NCI-H2171 (cell line): ENCODE measurements at places on chromosomes 16 and 17.

GRCh38 chr16:30561089-30561816, 3.1 kb upstream of the ZNF764 start:
- no peak for DNase-seq

DNA sequence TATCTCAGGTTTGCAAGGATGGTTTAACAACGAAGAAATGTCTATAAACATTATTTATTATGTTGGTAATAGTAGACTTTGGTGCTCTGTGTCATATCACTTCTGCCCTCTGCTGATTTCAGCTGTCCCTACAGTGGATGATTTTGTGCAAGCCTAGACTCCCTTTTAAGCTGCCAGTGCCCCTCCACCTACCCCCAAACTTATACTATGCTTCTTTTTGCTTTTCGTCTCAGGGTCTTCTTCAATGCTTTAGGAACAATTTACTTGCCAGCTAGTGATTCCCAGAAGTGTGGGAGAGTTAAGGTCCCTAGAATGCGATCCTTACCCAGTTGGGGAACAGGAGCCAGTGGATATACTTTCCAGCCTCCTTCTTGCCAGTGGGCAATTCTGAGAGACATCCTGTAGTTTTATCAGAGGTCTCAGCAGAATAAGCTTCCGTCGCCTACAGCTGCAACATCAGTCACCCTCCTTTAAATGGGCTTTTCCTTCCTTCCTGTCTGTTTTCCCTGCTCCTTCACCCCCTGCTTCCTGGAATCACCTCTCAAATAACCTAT, 4.1 kb downstream of the ICAM2 start:
- no peak for DNase-seq

DNA sequence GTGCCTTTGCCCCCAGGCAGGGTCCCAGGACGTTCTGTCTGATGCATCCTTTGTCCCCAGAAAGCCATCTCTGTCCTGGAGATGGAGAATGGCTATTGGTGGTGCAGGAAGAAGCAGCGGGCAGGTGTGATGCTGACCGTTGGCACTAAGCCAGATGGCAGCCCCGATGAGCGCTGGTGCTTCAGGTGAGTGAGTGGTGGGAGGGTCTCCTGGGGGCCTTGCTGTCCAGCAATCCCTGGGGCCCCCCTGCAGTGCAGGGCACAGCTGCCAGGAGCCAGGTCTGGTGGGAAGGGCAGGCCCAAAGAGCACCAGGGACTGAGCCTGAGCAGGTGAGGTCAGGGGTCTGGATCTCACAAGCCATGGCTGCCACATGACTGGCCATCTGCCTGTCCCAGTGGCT, 18.1 kb downstream of the TRPV2 start:
- DNase-seq: no peak

GRCh38 chr16:68275611-68276191, 11.4 kb downstream of the SLC7A6 start:
- DNase-seq: peak; percentile 85

DNA sequence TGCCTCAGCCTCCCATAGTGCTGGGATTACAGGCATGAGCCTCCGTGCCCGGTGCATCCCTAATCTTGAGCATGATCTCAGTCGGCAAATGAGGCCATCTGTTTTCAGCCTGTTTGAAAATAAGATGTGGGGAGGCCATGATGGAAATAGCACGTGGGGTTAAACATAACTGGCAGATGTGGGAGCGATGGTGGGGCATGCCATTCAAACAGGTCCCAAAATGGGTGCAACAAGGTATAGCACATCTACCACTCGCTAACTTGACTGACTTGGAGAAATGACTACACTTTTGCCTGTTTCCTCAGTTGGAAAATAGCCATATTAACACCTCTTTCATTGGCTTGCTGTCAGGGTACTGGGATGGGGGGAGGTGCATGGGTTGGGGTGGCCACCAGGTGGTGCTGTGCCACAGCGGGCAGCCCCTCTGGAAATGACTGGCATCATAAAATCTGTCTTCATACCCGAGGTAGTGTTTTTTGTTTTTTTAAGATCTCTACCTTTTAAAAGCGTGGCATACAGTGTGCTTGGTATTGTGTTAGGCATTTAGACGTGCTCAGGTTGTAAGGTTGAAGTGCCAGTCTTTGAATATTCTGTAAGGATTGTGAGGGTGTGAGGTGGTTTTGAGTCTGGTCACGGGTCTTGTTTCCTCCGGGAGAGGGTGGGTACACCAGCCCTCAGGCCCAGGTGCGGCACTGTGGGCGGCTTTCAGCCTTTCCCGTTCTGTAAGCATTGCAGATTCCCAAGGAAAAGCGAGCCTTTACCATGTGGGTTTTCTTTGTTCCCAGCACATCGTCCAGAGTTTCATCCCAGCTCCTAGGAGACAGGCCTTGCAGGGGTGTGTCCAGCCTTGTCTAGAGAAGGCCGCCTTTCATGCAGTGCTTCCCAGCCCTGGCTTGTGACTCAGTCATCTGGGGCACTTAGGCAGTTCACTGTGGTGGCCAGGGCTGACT, 2.9 kb upstream of the TTYH2 start:
- DNase-seq: peak; percentile 81

DNA sequence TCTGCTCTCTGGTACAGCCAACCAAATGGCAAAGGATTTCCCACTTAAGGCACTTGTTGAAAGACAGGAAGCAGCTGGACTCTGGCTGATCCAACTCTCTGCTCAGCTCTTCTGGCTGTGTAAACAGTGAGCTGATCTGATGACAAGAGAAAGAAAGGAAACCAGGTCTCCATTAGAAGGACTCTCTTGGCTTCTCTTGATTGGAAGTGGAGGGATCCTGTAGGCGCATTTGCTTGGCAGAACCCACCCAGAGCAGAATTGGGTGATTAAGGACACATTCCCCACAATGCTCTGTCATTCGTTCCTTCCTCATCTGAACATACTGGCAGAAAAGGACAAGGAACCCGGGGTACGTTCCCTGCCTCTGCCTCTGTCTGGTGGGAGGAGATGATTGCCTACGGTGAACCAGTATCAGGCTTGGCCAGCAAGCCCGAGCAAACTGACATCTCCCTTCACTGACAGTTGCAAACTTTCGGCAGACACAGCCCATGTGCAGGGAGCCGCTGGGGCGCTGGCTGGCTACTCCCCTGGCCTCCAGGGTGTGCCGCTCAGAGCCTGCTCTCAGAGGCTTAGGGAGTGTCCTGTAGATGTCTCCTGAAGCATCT, 29.1 kb downstream of the LDHD start:
- DNase-seq: no peak

GRCh38 chr17:63337579-63337978, 108.5 kb downstream of the CYB561 start:
- DNase-seq: no peak

GRCh38 chr17:41793784-41794539, 7.5 kb upstream of the JUP start:
- DNase-seq: no peak

- DNase-seq: no peak
Measured at GRCh38 chr16:59013930-59014329, 279.8 kb upstream of the GOT2 start.
